Smooth muscle cell of the coronary artery (primary cell): ENCODE measurements at places on chromosomes 1 and 21. TPM values are rescaled to one million over a fixed set of nuclear protein-coding genes. Genes with fewer than 3 reads are reported as not detected.

Gene RAP1GAP
- total RNA-seq: 0.12 and 0.23 TPM in 2 replicates

Gene SUSD4
- under 0.01 TPM in 1 of 2 replicates, not detected in the other for total RNA-seq

Gene SLC5A9
- total RNA-seq: not detected in 2 replicates

Gene NCAM2
- total RNA-seq: 0.45 and 11.3 TPM in 2 replicates

Gene HTR1D
- 0.08 TPM in 1 of 2 replicates, not detected in the other for total RNA-seq

Gene FMO5
- total RNA-seq: 0.75 and 1.2 TPM in 2 replicates

Gene CDC42SE1
- total RNA-seq: 24.2 and 48.7 TPM in 2 replicates

Gene CDC73
- 16.2 and 24.0 TPM in 2 replicates for total RNA-seq

Gene RGS8
- not detected in 2 replicates for total RNA-seq

Gene RGS1
- not detected in 2 replicates for total RNA-seq

Gene DIO1
- total RNA-seq: not detected in 2 replicates

Gene ORC1
- under 0.01 and 1.9 TPM in 2 replicates for total RNA-seq
